ENCODE measurements at places on chromosomes 6 and 20.

GRCh38 chr6:109303164-109303563 is 79.1 kb downstream of the CD164 start:
- DNase-seq = no peak

GRCh38 chr6:11378639-11379038 is 146.2 kb upstream of the NEDD9 start:
- DNase-seq = no peak

DNA sequence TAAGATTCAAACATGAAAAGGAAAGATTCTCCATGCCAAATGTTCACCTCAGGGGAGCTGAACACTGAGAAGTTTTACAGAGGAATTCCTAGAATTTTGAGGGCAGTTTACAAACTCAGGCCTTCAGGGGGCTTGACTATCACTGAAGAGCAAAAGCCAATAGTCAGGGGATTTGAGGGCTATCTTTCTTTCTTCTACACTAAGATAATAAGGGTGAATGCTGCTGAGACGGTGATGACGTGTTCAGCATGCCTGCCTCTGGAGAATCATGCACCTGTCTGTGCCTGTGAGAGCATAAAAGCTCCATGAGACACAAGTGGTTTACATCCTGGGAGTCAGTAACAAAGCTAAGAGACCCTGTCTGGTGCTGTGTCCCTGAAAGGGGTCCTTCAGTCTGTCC is 1085.6 kb downstream of the KIF16B start:
- no peak for DNase-seq

DNA sequence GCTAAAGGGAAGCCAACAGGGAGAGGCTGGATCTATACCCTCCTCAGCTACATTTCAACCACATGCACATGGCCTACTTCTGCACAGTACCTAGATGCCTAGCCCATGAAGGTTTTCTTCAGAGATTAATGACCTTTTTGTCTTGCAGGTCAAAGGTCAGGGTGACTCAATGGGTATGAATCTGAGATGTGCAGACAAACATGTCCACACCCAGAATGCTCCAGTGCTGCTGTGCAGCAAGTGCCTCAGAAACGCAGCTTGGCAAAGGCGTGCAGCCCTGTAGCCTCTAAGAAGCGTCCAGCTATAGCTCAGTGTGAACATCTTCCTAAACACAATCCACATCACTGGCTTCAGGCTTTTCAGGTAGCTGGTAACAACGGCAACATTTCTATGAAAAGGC is 24.4 kb downstream of the MAP1LC3A start:
- no peak for DNase-seq

DNA sequence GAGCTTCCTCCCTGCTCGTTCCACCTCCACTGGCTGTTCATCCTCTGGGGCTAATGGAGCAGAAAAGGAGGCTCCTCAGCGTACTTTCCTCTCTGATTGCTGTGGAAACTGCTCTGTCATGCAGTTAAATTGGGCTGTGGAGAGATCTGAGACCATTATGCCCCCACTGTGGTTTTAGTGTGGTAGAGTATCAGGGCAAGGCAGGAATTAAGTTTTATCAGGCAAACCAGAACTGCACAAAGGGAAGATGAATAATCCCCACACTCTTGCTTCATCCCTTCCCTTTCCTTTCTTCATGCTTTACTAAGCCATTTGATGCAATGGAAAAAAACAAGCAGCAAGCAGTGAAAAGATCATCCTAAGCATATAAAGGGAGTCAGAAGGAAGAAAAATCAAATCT is 11.9 kb upstream of the ME1 start:
- DNase-seq = no peak

- DNase-seq = no peak
These were observed 12.2 kb upstream of the DSTN start for GRCh38 chr20:17557675-17558006.

DNA sequence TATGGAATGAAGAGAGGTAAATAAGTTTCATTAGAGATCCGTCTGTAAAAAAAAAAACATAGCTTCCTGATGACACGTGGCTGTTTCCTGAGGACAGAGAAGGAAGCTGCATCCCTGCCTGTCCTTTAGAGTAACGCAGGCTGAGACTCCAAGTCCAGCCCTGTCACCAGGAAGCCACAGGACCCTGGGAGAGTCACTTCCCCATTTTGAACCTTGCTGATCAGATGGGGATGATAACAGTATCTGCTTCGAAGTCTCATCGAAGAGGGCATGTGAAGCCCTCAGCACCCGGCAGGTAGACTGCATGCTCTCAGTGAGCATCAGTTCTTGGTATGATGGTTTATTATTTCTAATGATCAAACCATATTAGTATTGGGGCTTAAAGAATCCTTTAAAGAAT is 139.1 kb upstream of the KCNG1 start:
- DNase-seq = no peak

GRCh38 chr6:116411284-116411623 is 40.5 kb downstream of the DSE start:
- no peak for DNase-seq

Measured in activated CD4-positive, alpha-beta T cell treated with anti-CD3 and anti-CD28 coated beads for 1 hour (primary cell).